ENCODE measurements at places on chromosomes 12 and 14. TPM values are rescaled to one million over a fixed set of nuclear protein-coding genes. Genes with fewer than 3 reads are reported as not detected.

DNA sequence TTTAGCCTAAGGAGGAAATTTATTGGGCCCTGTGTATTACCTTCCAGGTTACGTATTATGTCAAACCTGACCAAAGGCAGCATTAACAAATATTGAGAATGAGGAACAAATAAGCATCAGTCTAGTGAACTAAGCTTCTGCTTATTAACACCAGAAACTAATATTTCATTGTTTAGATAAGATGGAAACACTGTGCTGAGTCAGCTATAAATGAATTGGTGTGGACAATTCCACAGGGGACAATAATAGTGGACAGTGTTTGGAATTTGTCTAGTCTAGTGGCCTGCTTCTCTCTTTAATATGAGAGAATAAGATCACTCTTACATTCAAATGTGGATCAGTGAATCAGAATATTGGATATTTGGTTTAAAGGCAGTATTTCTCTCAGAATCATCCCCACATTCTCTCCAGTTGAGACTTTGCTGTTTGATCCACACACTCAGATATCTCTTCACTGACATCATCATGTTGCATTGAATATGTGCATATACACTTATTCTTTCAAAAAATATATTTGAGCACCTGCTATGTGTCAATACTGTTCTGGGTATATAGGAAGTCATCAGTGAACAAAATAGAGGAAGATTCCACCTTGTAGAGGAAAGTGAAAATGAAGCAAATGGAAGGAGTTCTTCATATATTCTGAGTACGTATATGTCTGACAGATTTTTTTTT lies 136.3 kb downstream of the DIO2 start:
- no peak for DNase-seq

DNA sequence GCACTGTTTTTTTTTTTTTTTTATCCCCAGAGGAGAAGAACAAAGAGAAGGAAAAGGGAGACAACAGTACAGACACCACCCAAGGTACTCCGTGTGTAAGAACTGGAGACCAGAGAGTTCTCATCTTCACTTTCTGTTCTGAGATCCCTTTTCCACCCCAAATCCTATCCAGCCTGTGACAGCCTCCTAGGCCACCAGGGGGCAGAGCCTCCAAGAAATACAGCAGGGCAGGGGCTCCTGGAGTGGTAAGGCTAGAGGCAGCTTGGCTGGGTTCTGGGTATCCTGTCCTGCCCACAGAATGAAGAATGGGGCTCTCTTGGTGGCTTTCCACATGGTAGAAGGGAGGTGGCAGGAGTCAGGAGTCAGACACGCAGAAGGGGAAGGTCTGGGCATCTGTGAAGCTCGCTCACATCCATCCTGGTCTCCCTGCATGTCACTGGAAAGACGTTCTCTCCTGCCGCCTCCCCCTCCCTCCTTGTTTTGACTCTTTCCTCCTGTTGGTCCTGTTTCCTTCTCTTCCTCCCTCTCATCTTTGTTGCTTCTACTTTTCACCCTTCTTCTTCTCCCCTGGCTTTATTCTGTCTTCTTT lies 12.0 kb downstream of the CLSTN3 start:
- no peak for DNase-seq

DNA sequence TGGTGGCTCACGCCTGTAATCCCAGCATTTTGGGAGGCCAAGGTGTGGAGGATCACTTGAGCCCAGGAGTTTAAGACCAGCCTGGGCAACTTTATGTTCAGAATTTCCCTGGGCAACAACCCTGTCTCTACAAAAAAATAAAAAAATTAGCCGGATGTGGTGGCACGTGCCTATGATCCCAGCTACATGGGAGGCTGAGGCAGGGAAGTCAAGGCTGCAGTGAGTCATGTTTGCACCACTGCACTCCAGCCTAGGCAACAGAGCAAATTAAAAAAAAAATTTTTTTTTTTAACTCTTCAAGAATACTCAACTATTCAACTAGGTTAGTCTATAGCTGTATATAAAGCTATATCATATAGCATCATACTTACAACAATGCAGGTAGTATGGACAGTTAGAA lies 113.0 kb downstream of the RALGAPA1 start:
- DNase-seq = no peak

DNA sequence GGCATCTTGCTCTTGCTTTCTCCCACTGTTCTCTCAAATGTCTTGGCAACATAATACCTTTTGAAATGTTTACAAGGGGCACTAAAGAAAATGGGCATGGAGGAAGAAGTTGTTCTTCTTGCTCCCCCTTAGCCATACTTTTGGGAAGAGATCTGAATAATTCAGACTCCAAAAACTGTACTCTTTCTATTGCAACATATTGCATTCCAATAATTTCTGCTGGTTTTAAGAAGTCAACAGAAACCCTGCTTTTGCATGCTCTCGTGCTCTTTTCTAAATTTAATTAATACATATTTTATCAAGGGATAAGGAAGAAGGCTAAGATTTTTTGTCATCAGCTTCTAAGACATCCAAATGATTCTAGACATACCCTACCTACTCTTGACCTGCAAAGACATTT lies 409.9 kb upstream of the SOX5 start:
- no peak for DNase-seq

DNA sequence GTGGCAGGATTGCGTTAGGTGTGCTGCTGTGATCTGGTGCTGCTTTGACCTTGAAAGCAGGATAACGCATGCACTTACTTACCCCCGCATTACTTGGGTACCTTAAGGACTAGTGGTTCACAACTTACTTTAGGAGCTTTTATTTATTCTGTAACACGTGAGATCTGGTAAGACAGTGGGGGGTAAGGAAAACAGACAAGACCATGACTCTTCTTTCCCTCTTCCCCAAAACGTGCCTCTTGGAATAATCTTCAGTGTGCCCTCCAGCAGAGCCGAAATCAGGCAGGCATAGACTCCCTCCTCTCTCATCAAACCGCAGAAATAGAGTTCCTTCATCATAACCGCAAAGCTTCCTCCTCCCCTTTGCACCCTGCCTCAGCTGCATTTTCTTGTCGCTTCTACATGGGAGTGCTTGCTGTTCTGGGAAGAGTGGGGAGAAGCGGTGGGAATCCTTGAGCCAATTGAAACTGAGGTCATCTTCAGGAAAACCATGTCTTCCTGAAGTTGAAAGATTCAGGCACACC lies 43.4 kb downstream of the RAD52 start:
- no peak for DNase-seq

- DNase-seq = no peak
These were observed 6.8 kb downstream of the KIF26A start for GRCh38 chr14:104144911-104145825.

DNA sequence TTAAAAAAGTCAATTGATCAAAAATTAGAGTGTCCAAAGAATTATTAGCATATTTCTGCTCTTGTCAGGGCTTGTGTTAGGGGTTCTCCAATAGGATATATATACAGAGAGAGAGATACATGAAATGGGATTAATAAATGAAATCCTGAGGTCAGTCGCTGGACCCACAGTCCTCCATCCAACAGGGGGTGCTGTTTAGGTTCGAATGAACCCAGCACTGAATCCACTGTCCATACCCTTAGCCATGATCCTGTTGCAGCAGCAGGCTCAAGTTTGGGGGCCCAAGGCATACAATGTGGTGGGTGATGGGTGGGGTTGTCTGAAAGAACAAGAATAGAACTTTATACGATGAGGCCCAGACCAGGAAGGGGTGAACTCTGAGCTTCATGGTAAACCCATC lies 780 bp upstream of the MYO1H start:
- DNase-seq = no peak

GRCh38 chr12:54443446-54443845 lies 24.4 kb upstream of the ITGA5 start:
- no peak for DNase-seq

- no peak for DNase-seq
These were observed 12.4 kb downstream of the PFKM start for GRCh38 chr12:48131517-48131916.

GRCh38 chr14:102501751-102502315 lies 7.7 kb downstream of the ANKRD9 start:
- DNase-seq = no peak

GRCh38 chr14:81437244-81437643 lies 37.1 kb upstream of the STON2 start:
- no peak for DNase-seq

GRCh38 chr12:93153321-93153720 lies 224.2 kb upstream of the EEA1 start:
- DNase-seq = peak; percentile 63

KLHL33 gene
- 0.07 TPM for total RNA-seq

RHOJ gene
- 29.6 TPM for total RNA-seq

DPPA3 gene
- not detected for total RNA-seq

KRT83 gene
- total RNA-seq = not detected

C3AR1 gene
- 7.1 TPM for total RNA-seq

ACTR6 gene
- 26.6 TPM for total RNA-seq

SLC35F4 gene
- total RNA-seq = not detected

EIF4B gene
- 242 TPM for total RNA-seq

USP5 gene
- total RNA-seq = 144 TPM
